ENCODE measurements at places on chromosomes 16 and 17.

DNA sequence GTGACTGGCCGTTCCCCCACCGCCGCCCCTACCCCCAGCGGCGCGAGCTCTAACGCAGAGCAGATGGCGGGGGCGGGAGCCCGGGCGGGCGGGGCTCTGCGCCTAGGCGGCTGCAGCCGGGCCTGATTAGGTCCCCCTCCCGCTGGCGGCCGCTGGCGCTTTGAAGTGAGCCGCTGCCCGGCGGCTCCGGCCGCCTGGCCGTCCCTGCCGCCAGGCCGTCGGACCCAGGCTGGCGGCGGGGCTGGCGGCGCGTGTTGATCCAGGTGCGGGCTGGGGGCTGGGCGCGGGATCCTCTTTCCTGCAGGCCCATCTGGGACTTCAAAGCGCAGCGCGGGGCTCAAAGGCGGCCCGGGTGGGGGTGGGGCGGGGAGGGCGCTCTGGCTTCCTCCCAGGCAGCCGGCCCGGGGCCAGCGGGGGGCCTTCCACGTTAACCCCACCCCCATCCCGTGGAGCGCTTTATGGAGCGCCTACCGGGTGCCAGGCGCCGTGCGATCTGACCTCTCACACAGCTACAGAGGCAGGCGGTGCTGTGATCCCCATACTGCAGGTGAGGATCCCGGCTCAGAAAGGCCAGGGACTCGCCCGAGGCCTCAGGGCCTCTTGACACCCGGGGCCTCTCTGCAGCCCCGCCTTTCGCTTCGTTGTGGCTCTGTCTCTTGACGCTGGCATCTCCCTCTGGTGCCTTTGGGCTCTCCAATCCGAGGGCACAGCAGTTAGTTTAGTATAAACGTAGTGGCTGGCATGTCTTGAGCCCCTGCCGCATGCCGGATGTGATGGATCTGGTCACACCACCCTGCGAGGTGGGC, 80.0 kb upstream of the NKD1 start:
- peak; percentile 22 for DNase-seq

DNA sequence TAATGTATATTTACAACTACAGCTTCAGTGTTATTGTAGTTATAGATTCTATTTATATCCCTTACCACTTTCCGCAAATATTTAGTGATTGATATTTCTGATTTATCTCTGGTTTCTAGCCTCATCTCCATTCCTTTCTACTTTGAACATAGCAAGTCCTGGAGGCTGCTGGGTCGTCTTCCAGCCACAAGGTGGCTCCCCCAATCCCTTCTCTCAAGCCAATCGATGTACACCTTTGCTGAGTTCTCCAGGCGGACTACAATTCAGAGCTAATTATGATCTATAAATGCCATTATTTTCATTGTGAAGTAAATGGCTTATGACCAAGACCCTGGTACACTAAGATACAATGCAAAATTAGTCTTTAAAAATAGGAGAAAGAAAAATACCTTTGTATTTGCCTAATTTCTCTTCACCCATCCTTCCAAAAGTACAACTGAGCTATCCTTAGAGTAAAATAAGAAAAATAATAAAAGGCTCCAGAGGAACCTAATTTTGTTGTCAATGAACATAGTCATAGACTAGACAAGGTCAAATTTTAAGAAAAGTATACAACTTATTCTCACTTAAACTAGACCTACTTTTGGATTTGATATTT, 122.1 kb downstream of the SKAP1 start:
- DNase-seq: peak; percentile 63

- DNase-seq: no peak
Observed at GRCh38 chr17:14303343-14304221, 2.7 kb downstream of the HS3ST3B1 start.

GRCh38 chr16:21167929-21168602, 9.6 kb downstream of the LDAF1 start:
- DNase-seq: no peak

DNA sequence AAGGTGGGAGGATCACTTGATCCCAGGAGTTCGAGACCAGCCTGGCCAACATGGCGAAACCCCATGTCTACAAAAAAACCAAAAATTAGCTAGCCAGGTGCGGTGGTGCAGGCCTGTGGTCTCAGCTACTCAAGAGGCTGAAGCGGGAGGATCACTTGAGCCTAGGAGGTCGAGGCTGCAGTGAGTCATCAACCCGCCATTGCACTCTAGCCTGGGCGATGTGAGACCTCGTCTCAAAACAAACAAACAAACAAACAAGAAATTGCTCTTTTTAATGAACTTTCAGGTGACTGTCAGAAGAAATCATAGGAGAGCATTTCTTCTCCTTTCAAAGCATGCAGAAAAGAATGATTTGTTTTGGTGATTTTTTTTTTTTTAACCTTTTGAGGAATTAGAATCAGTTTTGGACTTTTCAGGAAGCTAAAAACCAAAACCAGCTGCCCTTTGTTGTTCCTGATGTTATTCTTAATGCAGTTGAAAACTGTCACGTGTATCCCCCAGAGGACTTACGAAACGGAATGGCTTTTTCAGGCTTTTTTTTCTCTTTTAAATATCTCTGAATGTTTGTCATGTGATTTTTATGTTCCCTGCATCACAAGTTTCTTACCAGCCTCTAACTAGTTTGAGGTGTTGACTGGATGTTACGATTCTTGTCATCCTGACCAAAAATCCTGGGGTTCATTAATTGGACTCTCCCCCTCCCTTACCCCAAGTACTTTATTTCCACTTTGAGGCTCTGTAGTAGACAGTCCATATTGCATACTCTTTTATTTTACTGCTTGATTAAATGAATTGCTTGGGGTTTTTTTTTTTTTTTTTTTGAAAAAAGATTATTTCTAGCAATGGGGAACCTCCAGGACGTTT, 34.1 kb downstream of the SNX29 start:
- peak; percentile 51 for DNase-seq

DNA sequence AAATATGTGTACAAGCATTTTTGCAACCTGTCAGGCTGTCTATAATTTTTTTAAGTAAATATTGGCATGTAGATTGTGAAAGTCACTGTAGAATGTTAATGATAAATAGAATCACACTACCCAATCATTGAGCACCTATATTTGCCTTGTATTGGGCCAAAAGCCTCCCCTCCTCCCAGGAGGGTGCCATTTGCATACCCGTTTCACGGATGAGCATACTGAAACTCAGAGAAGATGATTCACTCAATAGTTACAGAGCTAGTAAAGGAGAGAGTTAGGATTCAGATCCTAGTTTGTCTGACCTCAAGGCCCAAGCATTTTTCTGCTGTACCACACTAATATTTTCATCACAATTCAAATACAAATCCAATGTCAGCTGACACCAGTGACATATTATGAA, 299.7 kb upstream of the CDH11 start:
- DNase-seq: no peak

- peak; percentile 23 for DNase-seq
Observed at GRCh38 chr16:1474082-1474795, 589 bp downstream of the CLCN7 start.

DNA sequence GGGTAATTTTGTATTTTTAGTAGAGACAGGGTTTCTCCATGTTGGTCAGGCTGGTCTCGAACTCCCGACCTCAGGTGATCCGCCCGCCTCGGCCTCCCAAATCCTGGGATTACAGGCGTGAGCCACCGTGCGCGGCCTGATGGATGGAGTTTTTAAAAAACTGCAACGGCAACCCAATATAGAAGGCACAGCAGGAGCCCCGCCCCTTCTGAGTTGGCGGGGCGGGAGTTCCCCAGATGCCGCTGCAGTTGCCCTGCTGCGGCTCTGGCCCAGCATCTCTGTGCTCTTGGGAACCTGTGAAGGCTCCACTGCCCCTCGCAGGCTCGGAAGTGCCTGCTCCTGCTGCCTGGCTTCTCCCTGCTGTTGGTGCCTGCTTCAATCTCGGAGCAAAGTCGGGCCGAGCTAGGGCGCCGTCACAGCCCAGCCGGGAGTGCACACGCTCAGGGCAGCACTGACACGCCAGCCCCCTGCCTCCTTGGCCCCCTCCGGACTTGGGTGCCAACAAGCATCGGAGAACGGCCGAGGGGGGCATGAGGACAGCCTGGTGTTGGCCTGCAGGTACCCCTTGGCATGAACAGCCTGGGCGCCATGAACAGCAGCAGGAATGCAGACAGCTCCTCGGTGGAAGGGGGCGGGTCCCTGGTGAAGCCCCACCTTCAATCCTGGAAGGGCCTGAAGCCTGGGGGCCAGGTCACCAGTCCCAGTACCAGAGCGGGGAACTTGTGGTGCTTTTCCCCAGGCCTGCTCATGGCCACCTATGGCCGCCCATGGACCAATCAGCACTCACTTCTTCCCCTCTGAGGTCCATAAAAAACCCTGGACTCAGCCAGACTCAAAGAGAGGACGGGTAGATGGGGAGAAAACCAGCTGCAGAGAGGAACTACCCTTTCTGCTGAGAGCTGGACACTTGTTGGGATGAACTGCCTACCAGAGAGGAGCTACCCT, 2.3 kb upstream of the NT5M start:
- peak; percentile 59 for DNase-seq

All from AG08395 (cell line).